ENCODE measurements at places on chromosomes 12 and 14.

DNA sequence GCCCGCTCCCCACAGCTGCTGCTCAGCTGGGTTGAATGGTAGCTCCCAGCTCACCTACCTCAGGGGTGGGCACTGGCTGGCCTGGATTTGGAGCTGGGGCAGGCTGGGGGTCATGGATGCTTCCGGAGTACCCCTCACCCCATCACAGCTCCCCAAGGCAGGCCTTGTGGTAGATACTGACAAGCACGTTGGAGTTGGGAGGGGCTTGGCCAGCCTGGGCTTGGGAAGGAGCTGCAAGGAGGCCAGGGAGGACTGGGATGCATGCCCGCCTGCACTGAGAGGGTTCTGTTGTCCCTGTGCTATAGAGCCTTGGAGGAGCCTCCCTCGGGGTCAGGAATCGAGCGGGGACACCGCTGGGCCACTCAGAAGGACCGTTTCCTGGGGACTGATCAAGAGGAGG is 14.2 kb downstream of the TMEM63C start:
- no peak for DNase-seq

- DNase-seq = peak; percentile 14
Measured at GRCh38 chr14:92252323-92252722, 70.6 kb upstream of the SLC24A4 start.

DNA sequence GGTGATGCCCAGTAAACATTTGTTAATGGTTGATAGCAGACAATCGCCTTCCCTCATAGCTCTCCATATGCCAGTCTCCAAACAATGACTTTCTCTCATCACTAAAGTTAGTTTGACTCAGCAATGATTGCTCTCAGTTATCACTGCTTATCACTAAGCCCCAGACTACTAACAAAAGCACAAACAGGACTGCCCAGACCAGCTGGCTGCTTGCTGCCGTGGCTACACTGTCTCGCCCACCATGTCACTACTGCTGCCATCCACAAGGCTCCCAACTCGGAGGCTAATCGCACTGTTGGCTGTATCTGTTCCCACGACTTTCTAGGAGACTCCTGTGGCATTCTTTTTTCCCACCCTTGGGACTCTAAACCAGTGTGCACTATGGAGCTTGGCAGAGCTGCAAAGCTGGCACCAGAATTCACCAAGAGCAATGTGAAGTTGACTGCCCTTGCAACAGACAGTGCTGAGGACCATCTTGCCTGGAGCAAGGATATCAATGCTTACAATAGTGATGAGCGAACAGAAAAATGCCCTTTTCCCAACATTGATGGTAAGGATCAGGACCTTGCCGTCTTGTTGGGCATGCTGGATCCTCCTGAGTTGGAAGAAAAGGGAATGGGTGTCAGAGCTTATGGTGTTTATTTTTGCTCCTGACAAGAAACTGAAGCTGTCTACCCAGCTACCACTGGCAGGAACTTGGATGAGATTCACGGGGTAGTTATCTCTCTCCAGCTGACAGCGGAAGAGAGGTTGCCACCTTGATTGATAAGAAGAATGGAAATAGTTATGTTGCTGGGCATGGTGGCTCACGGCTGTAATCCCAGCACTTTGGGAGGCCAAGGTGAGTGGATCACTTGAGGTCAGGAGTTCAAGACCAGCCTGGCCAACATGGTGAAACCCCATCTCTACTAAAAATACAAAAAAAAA is 27.1 kb upstream of the NR2C1 start:
- no peak for DNase-seq

DNA sequence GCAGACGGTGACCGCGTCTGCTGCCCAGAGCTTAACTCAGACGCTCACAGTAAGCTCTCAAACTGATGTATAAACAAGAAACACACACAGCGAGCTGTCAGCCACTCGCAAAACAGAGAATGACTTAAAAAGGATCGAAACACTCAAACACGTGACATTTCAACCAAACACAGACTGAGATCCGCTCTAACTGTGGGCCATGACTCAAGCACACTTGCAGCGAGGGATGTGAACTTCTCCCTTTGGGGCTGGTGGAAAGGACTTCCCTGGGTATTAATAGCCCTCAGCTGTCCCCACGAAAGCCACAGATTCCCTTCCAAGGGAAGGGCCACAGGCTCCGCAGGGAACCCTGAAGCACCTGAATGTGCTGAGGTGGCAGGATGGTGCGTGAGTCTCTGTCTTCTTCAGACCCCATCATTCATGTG is 29.1 kb downstream of the CCDC88C start:
- no peak for DNase-seq

GRCh38 chr12:89690925-89691324 is 17.7 kb downstream of the ATP2B1 start:
- peak; percentile 17 for DNase-seq

- DNase-seq = peak; percentile 31
Measured at GRCh38 chr12:19437996-19438395, 1.3 kb upstream of the AEBP2 start.

- DNase-seq = no peak
Measured at GRCh38 chr14:42490536-42490935, 883.9 kb downstream of the LRFN5 start.

DNA sequence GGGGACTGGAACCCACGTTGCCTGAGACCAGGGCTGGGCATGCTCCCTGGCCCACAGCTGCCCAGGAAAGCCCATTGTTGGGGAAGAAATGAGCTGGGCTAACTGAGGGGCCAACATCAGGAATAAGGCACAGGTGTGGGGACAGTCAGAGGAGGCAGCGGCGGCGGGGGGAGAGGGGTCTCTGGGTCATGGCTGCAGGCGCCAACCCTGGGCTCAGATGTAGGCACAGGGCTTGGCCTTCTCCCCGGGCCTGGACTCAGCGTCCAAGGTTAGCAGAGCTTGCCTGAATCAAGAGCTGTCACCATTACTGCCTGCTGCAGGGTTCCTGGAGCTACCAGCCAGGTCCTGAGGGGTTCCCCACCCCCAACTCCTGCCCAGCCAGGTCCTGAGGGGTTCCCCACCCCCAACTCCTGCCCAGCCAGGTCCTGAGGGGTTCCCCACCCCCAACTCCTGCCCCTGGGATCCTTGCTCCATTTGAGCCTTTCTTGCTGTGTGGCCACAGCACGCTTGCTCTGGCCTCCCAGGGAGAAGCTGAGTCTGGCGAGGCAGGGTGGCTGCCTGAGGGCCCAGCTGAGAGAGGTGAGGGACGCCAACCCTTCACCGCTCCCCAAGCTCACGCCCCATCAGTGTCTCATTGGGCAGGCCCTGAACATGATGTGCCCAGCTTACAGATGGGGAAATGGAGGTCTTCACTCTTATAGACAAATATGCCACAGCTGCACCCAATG is 6.2 kb downstream of the CHGA start:
- no peak for DNase-seq

- DNase-seq = no peak
Measured at GRCh38 chr12:29578070-29578469, 80.6 kb upstream of the OVCH1 start.

- DNase-seq = no peak
Measured at GRCh38 chr12:78683031-78683430, 181.5 kb upstream of the SYT1 start.

DNA sequence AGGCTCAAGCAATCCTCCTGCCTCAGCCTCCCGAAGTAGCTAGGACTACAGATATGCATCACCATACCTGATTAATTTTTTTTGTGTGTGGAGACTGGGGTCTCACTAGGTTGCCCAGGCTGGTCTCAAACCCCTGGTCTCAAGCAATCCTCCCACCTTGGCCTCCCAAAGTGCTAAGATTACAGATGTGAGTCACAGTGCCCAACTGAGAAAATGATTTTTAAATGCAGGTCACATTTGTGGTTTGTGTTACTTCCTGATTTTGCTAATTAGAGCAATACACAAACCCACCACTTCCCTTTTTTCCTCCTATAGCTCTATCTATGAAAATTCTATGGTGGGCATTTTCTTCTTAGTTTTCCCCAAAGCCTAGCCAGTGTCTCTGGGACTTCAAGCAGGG is 45.5 kb upstream of the TMEM263 start:
- DNase-seq = no peak

- DNase-seq = peak; percentile 94
Measured at GRCh38 chr14:71117839-71118743, 210.8 kb downstream of the PCNX1 start.

DNA sequence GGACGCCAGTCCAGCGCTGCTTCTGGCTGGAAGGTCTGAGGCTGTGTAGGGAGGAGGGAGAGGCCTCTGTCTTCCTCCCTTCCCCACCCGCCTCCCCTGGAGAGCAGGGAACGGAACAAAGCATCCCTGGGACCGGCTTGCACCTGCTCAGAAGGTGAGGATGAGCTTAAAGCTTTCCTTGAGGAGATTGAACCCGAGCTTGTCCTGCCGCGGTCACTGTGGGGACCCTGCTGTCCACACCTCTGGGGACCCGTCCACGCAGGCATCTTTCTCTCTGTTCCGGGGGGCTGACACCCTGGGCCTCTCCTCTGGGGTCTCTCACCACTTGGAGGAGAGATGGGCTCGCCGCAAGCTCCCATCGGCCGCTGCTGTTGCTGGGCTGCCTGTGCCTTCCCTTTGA is 33.2 kb upstream of the SFSWAP start:
- no peak for DNase-seq

DNA sequence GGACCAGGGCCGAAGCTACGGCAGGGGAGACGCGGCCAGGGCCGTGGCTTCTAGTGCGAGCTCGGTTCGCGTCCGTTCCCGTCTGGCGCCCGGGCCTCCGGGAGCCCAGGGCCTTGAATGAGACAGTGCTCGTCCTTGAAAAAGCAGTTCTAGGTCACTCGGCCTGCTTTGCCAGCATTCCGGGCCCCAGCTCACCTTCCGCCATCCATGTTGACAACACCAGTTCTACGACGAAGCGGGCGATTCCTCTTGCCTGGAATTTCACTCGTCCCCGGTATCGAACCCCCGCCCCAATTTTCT is 4.5 kb downstream of the OR10AD1 start:
- DNase-seq = peak; percentile 32

DNA sequence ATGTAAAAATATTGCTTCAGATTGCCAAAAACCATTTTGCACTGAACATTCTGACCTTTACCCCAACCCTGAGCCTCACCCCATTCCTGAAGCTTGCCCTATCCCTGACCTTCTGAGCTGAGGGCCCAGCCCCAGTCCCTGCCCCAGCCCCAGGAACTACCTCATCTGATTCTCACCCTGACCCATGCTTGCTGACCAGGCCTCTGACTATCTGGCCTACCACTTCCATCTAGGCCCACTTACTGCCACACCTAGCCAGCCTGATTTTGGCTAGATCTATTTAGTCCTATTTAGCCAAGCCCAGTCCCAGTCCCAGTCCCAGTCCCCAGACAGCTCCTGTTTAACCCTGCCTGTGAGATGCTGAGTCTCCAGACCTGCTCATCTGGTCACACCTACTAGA is 33.6 kb downstream of the OR10P1 start:
- no peak for DNase-seq

- DNase-seq = no peak
Measured at GRCh38 chr12:103673891-103674375, 86.9 kb downstream of the STAB2 start.

DNA sequence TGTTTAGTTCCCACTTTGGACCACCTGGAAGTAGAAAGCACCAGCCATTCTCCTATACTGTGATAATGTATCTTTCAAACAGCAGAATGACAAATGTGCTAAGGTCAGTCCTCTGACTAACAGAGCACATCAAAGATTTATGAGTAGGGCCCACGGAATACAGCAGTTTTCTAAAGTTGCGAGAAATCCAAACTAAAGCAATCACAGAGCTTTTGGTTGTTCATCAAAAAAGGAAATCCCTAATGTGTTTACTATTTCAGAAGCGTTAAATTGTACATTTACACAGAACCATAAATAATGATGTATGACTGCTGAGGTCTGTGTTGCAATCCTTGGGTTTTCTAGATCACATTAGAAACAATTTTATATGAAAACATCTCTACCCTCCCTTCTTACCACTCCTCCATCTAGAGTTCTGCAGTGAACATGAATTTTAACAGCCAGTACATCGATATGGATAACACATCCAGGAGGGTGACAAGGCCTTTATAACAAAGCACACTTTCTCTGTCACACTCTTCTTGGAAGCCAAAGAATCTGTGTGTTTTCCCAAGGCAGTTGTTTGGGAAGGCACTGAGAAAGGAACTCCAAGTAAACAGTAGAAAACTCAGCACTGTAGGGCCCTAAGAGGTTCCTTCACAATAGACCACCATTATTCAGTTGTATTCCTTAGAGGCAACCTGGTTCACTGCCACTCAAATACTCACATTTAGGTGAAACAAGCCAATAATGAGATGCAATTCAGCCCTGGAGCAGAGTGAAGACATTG is 7.3 kb downstream of the KITLG start:
- peak; percentile 38 for DNase-seq

- DNase-seq = no peak
Measured at GRCh38 chr14:25521616-25522015, 471.7 kb upstream of the STXBP6 start.

- DNase-seq = no peak
Measured at GRCh38 chr12:124917841-124918621, 3.6 kb upstream of the UBC start.

DNA sequence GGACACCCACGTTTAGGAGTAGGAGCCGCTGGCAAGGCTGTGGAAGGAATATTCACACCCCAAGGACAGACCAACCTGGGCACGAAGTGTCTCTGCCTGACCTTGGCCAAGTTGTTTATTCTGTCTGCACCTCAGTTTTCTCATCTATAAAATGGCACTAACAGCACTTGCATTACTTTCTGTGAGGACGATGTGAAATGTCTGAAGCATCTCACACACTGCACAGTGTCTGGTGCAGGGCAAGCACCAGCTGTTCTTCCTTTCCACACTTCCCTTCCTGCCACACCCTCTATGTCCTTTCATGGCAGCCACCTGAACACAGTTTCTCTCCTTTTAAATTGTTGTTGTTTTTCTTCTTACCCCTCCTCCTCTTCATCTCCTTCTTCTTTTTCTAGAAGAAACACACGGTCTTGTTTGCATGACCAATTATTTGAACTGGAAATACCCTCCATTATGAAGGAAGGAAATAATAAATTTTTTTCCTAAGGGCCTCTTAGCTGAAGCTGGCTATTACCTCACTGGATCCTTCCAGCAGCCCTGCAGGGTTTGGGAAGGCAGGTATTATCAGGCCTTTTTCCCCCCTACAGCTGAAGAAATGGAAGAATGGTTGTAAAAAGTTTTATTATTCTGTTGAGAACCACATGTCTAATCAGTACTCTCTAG is 42.9 kb upstream of the ATP23 start:
- no peak for DNase-seq

DNA sequence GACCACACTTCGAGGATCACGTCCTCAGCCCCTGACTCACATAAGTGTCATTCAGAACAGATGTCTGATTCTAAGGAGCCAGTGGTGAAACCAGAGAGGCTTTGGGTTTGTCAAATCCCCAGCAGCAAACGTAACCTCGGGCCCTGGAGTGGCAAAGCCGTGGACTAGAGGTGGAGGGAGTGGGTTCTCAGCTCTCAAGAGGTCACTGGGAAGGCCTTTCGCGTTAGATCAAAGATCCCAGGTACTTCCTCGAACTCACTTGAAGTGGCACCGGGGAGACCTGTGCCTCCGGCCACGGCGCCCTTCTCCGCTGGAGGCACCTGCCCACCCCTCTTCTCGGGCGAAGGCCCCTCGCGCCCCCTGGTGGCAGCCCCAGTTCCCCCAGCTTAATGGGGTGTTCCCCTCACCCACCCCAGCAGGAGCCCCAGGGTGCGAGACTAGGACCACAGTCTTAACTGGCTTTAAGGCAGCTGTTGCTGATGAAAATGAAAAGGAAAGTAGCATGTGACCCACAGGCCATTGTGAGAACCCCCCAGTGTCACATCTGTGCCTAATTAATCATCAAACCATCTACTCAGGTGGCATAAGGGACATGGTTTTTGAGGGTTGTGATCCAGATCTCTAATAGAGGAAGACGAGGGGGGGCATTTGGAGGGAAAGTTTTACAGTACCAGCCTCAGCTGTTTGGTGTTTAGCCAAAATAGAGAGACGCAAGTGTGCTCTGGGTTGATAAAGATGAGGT is 672 bp upstream of the ESR2 start:
- DNase-seq = peak; percentile 54

- DNase-seq = peak; percentile 67
Measured at GRCh38 chr14:55092341-55092740, 36.7 kb upstream of the LGALS3 start.

All from EH (cell line).